Effector memory CD4-positive, alpha-beta T cell (primary cell): ENCODE measurements at places on chromosomes 4 and X.

DNA sequence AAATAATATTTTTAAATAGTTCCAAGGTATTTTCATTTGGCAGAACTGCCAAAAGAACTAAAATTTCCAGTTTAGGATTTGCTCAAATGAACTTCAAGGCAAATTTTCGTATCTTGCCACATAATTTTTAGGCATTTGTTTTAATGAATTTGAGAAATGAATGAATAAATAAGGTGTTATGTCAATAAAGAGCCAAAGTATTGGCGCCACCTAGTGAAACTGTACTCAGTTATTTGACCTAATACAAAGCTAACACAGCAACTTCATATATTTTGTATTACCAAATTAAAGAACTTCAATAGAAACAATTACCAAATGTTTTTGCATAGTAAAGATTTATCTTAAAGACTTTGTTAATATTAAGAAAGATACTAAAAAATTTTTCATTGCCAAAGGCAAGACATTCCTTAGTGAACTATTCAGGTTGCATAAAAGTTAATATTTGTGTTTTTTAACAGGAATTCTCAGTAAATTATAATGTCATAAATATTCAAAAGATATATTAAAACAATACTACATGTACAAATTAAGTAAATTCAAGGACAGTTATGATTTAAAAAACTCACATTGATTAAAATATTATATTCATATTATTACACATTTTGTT lies 50.3 kb downstream of the STPG2 start:
- no peaks in the 10 kb centered on the region for H3K4me1 ChIP-seq
- H3K27ac ChIP-seq: no peak overlapping the region
- no peaks in the 10 kb centered on the region for H3K27me3 ChIP-seq

GRCh38 chr4:79015411-79015810 lies 76.2 kb upstream of the PAQR3 start:
- H3K27me3 ChIP-seq: no peaks in the 10 kb centered on the region
- DNase-seq: no peak
- H3K36me3 ChIP-seq: no peaks in the 10 kb centered on the region
- no peaks in the 10 kb centered on the region for H3K4me1 ChIP-seq
- no peak overlapping the region for H3K4me3 ChIP-seq
- H3K27ac ChIP-seq: no peak overlapping the region

DNA sequence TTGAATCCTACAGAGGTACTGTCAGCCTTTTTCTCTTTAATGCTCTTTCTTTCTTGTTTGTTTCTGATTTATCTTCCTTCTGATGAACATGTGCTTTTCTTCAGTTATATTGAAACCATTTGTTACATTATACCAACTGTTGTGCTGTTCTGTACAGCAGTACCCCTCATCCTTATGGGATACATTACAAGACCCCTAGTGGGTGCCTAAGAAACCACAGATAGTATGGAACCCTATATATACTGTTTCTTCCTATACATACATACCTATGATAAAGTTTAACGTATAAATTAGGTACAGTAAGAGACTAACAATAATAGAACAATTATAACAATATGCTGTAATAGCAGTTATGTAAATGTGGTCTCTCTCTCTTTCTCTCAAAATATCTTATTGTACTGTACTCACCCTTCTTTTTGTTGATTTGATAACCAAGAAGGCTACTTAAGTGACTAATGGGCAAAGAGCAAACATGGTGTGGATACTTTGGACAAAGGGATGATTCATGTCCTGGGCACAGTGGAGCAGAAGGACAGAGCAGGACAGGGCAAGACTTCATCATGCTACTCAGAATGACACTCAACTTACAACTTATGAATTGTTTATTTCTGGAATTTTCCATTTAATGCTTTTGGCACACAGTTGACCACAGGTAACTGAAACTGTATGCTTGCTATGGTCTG lies 10.7 kb upstream of the YIPF7 start:
- H3K27ac ChIP-seq: no peak overlapping the region
- no peaks in the 10 kb centered on the region for H3K36me3 ChIP-seq
- H3K27me3 ChIP-seq: no peaks in the 10 kb centered on the region
- H3K4me3 ChIP-seq: no peak overlapping the region

DNA sequence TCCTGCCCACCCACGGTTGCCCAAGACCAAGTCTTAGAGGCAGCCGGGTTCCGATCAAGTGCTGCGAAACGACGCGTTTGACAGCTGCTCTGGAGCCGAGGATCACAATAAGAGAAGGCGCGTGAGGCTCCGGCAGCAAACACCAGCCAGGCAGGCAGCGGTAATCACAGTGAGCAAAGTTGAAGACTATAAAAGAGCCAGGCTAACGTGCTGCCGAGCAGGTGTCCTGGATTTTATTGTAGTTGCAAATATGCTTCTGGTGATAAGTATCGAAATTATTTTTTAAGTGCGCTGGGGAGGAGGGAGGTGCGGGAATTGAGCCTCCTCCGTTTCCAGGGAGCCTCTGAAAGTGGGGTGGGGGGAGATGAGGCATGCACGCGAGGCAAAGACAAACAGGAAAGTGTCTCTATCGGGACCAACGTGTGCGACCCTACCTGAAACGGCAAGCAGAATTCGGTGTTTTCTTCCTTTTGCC lies 590 bp downstream of the GABRA2 start:
- no peaks in the 10 kb centered on the region for H3K36me3 ChIP-seq
- H3K4me1 ChIP-seq: no peaks in the 10 kb centered on the region
- H3K27me3 ChIP-seq: no peaks in the 10 kb centered on the region
- H3K4me3 ChIP-seq: no peak overlapping the region

DNA sequence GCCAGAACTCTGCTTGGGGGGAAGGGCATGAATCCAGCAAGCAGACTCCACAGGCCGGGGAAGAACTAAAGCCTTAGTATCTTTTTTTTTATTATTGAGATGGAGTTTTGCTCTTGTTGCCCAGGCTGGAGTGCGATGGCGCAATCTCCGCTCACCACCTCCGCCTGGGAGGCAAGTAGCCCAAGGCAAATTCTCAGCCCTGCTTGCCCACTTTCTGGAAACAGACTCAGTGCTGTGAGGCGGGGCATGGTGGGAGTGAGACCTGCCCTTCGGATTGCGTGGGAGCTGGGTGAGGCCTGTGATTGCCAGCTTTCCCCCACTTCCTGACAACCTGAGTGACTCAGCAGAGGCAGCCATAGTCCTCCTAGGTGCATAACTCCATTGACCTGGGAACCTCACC lies 348.8 kb downstream of the GASK1B start:
- H3K27ac ChIP-seq: no peak overlapping the region
- no peaks in the 10 kb centered on the region for H3K36me3 ChIP-seq
- no peaks in the 10 kb centered on the region for H3K4me1 ChIP-seq
- H3K27me3 ChIP-seq: no peaks in the 10 kb centered on the region

GRCh38 chr4:97845758-97846157 lies 297.5 kb downstream of the STPG2 start:
- no peak overlapping the region for H3K27ac ChIP-seq
- H3K36me3 ChIP-seq: no peaks in the 10 kb centered on the region
- H3K27me3 ChIP-seq: no peaks in the 10 kb centered on the region
- no peak for DNase-seq

DNA sequence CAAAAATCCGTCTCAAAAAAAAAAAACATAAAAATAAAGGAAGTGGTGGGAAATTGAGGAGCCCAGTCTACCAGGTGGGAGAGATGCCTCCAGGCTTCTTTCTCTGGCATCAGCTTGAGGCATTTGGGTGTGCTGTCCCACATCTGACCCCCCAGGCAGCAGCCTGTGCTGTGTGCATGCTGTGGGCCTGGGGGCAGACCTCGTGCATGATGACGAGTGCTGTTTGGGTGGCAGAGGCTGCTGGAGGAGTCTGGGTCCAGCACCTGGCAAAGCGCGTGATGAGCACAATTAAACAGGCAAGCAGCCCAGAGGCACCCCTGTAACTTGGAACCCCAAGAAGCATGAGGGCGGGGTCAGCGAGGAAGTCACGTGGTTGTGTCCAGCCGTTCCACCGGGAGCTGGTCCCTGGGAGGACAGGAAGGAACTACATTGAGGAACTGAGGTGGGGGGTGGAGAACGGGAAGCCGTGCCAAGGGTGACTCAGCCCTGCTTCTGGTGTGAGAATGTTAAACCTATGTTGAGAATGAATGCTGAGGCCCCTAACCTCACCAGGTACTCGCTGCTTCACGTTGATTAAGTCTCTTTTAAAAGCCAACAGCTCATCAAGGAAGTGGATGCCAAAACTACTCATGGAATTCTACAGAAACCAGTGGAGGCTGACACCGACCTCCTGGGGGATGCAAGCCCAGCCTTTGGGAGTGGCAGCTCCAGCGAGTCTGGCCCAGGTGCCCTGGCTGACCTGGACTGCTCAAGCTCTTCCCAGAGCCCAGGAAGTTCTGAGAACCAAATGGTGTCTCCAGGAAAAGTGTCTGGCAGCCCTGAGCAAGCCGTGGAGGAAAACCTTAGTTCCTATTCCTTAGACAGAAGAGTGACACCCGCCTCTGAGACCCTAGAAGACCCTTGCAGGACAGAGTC lies 6.1 kb downstream of the TACC3 start:
- no peak overlapping the region for H3K4me3 ChIP-seq
- H3K27ac ChIP-seq: no peak overlapping the region
- peaks cover 44% of the 10 kb centered on the region for H3K36me3 ChIP-seq
- DNase-seq: no peak

GRCh38 chr4:151672996-151673395 lies 87.8 kb downstream of the GATB start:
- H3K4me3 ChIP-seq: no peak overlapping the region
- DNase-seq: no peak
- H3K36me3 ChIP-seq: no peaks in the 10 kb centered on the region
- H3K27me3 ChIP-seq: no peaks in the 10 kb centered on the region
- H3K27ac ChIP-seq: no peak overlapping the region

GRCh38 chrX:2629316-2630007 lies 61.6 kb upstream of the CD99 start:
- no peak overlapping the region for H3K4me3 ChIP-seq
- no peaks in the 10 kb centered on the region for H3K4me1 ChIP-seq
- no peaks in the 10 kb centered on the region for H3K27me3 ChIP-seq
- DNase-seq: no peak
- peaks cover 16% of the 10 kb centered on the region for H3K36me3 ChIP-seq

GRCh38 chr4:96603641-96604040 lies 763.7 kb downstream of the PDHA2 start:
- H3K27ac ChIP-seq: no peak overlapping the region
- no peaks in the 10 kb centered on the region for H3K27me3 ChIP-seq
- no peaks in the 10 kb centered on the region for H3K36me3 ChIP-seq
- DNase-seq: no peak
- H3K4me3 ChIP-seq: no peak overlapping the region
- H3K4me1 ChIP-seq: no peaks in the 10 kb centered on the region

GRCh38 chr4:173502282-173502681 lies 27.7 kb downstream of the HAND2 start:
- H3K4me1 ChIP-seq: peaks cover 3% of the 10 kb centered on the region
- no peak for DNase-seq
- no peak overlapping the region for H3K27ac ChIP-seq
- no peaks in the 10 kb centered on the region for H3K36me3 ChIP-seq
- no peak overlapping the region for H3K4me3 ChIP-seq

GRCh38 chr4:177487977-177488376 lies 45.7 kb upstream of the AGA start:
- no peak overlapping the region for H3K4me3 ChIP-seq
- no peak for DNase-seq
- no peak overlapping the region for H3K27ac ChIP-seq
- H3K36me3 ChIP-seq: no peaks in the 10 kb centered on the region
- no peaks in the 10 kb centered on the region for H3K4me1 ChIP-seq

DNA sequence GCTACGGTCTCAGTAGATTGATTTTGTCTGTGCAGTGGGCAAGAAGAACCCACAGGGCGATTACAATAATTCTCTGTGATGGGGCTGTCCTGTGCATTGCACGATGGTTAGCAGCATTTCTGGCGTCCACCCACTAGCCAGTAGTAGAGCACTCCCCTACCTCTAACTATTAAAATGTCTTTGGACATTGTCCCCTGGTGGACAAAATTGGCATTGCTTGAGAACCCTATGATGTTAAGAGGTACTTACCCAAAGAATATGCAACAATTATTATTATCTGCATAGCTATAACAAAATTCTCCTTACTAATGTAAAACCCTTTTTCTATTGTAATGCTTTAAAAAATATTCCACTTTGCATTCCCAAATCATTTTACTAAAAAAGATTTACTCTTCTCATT lies 109.5 kb upstream of the VCX3A start:
- no peak overlapping the region for H3K27ac ChIP-seq
- no peaks in the 10 kb centered on the region for H3K36me3 ChIP-seq
- no peak overlapping the region for H3K4me3 ChIP-seq
- H3K4me1 ChIP-seq: no peaks in the 10 kb centered on the region
- no peaks in the 10 kb centered on the region for H3K27me3 ChIP-seq

DNA sequence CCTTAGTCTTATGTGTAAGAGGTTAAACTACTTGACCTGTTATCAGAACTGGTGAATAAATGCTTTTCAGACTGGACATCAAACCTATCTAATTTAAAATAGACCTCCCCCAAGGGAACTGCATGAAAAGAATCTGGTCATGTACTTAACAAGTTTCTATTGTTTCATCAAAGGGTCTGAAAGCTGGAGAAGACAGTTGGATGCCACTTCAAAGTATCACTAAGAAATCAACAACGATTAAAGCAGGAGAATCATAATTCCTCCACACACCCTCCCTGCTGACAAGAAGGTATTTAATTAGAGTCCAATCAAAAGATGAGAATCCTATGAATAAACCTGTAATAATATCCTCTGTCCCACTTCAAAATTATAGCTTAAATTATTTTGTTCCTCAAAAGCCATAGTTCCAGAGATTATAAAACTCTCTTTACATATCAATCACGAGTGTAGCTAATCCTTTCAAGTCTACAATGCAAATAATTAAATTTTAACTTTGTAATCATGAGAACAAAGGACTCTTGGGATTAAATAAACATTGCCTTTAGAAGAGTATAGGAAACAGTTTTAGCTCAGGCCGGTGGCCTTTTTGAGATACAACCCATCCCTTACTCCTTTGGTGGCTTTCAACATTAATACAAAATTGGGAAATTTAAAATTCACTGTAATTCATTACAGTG lies 35.1 kb downstream of the TSPAN5 start:
- H3K36me3 ChIP-seq: no peaks in the 10 kb centered on the region
- no peak for DNase-seq

DNA sequence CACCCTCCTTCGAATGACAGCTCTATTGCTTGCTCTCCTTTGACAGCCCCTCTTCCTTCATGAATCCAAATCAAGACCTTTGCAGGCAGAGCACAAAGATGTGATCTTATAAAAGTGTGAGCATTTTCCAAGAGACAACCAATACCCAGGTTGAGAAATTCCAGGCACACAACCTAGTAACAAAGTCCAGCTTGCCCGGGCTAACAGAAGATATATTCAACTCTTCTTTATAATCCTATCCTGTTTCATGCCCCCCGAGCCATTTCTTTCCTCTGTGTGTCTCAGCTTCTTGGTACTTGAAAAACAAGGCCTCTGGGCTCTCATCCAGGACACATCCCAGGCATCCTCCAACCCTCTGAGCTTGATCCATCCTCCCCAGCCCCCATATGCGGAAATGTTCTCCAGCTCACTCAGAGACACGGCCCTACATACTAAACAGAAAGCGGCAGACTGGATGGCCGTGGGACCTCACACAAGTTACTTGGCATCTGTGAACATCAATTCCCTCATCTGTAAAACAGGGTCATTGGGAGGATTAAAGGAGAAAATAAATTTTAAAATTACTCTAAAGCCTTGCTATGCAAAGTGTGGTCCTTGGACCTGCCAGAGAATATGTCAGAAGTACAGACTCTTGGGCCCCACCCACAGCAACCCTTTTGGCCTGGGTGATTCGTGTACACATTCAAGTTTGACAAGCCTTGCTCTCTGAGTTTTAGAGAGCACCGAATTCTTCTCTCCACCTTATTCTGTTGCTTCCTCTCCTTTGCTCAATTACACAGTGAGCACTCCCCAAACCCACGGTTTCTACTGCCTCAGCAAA lies 627.0 kb downstream of the BCOR start:
- no peak overlapping the region for H3K4me3 ChIP-seq
- no peak for DNase-seq
- no peak overlapping the region for H3K27ac ChIP-seq
- H3K27me3 ChIP-seq: no peaks in the 10 kb centered on the region
- no peaks in the 10 kb centered on the region for H3K36me3 ChIP-seq
